Activated CD8-positive, alpha-beta memory T cell treated with anti-CD3 and anti-CD28 coated beads, Interleukin-2, amount 10 ng/mL, durations not matched to agents 7 days and 5 days (primary cell): ENCODE measurements at places on chromosomes 4 and X. TPM values are rescaled to one million over a fixed set of nuclear protein-coding genes. Genes with fewer than 3 reads are reported as not detected.

Gene RBM47
- 2.2 TPM for total RNA-seq

GRCh38 chr4:37245391-37245954, 930 bp downstream of the NWD2 start:
- no peak for DNase-seq
- H3K27ac ChIP-seq = no peak overlapping the region
- H3K4me1 ChIP-seq = no peaks in the 10 kb centered on the region
- H3K4me3 ChIP-seq = no peak overlapping the region
- peaks cover 46% of the 10 kb centered on the region for H3K27me3 ChIP-seq

DNA sequence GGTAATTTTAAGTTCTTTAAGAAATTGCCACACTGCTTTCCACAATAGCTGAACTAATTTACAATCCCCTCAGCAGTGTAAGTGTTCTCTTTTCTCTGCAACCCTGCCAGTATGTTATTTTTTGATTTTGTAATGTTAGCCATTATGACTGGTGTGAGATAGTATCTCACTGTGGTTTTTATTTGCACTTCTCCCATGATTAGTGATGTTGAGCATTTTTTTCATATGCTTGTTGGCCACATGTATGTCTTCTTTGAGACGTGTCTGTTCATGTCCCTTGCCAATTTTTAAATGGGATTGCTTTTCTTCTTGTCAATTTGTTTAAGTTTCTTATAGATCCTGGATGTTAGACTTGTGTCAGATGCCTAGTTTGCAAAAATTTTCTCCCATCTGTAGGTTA, 86.1 kb downstream of the BMP3 start:
- H3K4me1 ChIP-seq = peaks cover 14% of the 10 kb centered on the region
- DNase-seq = no peak
- no peak overlapping the region for H3K27ac ChIP-seq
- no peaks in the 10 kb centered on the region for H3K36me3 ChIP-seq
- H3K27me3 ChIP-seq = no peaks in the 10 kb centered on the region
- no peak overlapping the region for H3K4me3 ChIP-seq

GRCh38 chr4:126678618-126679017, 954.1 kb upstream of the INTU start:
- no peaks in the 10 kb centered on the region for H3K4me1 ChIP-seq
- no peaks in the 10 kb centered on the region for H3K36me3 ChIP-seq
- no peak overlapping the region for H3K4me3 ChIP-seq
- H3K27me3 ChIP-seq = no peaks in the 10 kb centered on the region
- no peak overlapping the region for H3K27ac ChIP-seq

- H3K4me3 ChIP-seq = no peak overlapping the region
- no peaks in the 10 kb centered on the region for H3K27me3 ChIP-seq
- H3K36me3 ChIP-seq = peaks cover 63% of the 10 kb centered on the region
- H3K27ac ChIP-seq = peak overlapping the region; percentile 54
These were observed 38.6 kb downstream of the CENPU start for GRCh38 chr4:184695178-184695896.

DNA sequence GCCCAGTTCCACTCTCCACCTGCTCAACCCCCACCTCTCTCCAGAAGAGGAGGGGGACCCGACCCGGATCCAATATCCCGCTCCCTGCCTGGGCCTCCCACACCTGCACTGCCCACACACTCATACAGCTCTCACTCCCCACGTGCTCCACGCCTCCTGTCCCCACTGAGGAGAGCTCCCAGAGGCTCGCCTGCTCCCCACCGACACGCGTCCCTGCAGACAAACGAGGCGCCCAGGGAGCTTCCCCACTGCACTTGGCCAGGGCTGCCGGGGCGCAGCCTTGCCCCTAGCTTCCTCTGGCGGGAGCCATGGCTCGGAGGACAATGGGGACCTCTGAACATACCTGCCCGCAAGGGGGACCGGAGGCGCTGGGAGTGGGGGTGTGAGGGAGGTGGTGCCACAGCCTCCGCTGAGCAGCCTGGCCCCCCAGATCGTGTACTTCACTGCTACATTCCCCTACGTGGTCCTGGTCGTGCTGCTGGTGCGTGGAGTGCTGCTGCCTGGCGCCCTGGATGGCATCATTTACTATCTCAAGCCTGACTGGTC, 5.0 kb downstream of the SLC6A8 start:
- peaks cover 3% of the 10 kb centered on the region for H3K27me3 ChIP-seq
- H3K27ac ChIP-seq = no peak overlapping the region
- no peaks in the 10 kb centered on the region for H3K4me1 ChIP-seq
- no peak for DNase-seq

GRCh38 chr4:7048642-7049041, 5.5 kb downstream of the TADA2B start:
- H3K27me3 ChIP-seq = no peaks in the 10 kb centered on the region
- peaks cover 41% of the 10 kb centered on the region for H3K4me1 ChIP-seq
- no peak overlapping the region for H3K27ac ChIP-seq
- DNase-seq = no peak
